Aorta (tissue), 5 donors: ENCODE measurements at places on chromosomes 11 and 22. TPM values are rescaled to one million over a fixed set of nuclear protein-coding genes. Genes with fewer than 3 reads are reported as not detected.

Gene APOC3
- total RNA-seq: not detected

- H3K27me3 ChIP-seq: no peaks in the 10 kb centered on the region
- DNase-seq: no peak
- H3K4me1 ChIP-seq: peaks cover 3% of the 10 kb centered on the region
- no peaks in the 10 kb centered on the region for H3K36me3 ChIP-seq
- no peak overlapping the region for H3K4me3 ChIP-seq
These were observed 65.4 kb downstream of the MICAL2 start for GRCh38 chr11:12175694-12176241.

Gene CECR2
- total RNA-seq: 0.62 TPM

DNA sequence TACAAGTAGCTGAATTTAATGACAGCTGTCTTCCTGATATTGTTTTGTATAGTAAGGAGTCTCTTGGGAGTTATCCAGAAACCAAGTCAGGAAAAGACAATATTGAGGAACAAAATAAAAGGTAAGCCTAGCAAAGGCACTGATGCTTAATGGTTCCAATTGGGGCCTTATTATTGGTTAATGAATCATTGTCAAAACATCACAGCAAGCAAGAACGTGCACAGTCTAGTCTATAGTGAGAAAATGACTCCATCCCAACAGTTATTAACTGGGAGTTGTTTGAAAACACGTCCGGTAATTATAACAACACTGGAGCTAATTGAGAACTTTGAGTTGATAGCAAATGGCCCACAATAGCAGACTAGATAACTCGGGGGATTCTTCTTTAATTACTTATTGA, 17.7 kb downstream of the BSX start:
- no peak overlapping the region for H3K27ac ChIP-seq
- no peak for DNase-seq
- no peaks in the 10 kb centered on the region for H3K36me3 ChIP-seq

Gene CHADL
- 2.7 TPM for total RNA-seq

GRCh38 chr11:6615046-6615445, 3.0 kb upstream of the TAF10 start:
- no peaks in the 10 kb centered on the region for H3K27me3 ChIP-seq
- no peaks in the 10 kb centered on the region for H3K4me1 ChIP-seq
- H3K27ac ChIP-seq: no peak overlapping the region
- DNase-seq: no peak
- H3K4me3 ChIP-seq: no peak overlapping the region

GRCh38 chr11:31807799-31808667, 3.1 kb downstream of the PAX6 start:
- H3K4me3 ChIP-seq: no peak overlapping the region
- H3K27ac ChIP-seq: no peak overlapping the region
- no peaks in the 10 kb centered on the region for H3K4me1 ChIP-seq
- H3K27me3 ChIP-seq: peaks cover 2% of the 10 kb centered on the region
- no peak for DNase-seq

Gene SLC35E4
- 5.0 TPM for total RNA-seq

DNA sequence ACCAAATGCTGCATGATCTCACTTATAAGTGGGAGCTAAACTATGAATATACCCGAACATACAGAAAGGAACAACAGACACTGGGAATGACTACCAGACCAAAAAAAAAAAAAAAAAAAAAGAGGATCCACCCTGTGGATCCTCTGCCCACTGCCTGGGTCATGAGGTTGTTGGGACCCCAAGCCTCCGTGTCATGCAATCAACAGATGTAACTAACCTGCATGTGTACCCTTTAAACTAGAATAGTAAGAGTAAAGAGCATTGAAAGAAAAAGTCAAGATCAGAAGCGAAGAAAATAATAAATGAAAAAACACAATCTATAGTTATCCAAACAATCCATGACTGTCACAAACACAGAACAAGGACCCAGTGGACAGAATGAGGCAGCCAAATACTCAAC, 109.5 kb upstream of the TOP3B start:
- H3K4me1 ChIP-seq: no peaks in the 10 kb centered on the region
- no peak for DNase-seq
- H3K36me3 ChIP-seq: no peaks in the 10 kb centered on the region
- H3K27ac ChIP-seq: no peak overlapping the region
- H3K27me3 ChIP-seq: no peaks in the 10 kb centered on the region

DNA sequence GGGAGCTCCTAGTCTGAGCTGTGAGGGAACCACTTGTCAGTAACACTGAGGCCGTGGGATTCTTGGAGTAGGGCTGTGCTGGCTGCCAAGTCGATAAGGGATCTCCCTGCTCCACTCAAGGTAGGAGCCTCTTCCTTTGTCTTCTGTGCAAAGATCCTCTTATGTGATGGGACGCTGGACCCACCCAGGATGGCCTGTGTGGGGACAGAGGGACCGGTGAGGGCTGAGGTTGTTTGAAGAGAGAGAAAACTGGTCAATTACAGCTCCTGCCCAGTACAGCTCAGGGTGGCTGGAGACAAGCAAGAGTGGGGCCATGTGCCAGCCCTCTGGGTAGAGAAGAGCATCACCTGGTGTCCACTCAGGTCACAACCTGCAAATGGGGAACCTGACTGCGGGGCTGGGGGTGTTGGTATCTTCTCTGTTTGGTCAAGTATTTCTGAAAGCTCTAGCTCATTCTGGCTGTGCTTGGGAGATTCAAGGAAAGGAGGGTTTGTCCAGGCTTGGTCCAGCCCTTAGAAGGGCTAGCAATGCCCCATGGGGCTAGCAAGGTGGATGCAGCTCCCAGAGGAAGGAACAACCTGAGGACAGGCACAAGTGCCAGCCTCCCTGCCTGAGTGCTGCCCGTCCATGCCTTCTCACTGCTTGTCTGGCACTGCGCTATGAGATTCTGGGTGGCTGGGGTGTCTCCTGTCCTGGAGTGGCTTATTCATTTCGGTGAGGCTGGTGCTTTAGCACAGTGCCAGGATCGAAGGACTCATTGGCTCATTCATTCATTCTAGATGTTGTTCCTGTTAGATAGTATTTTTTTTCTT, 27.6 kb upstream of the BAIAP2L2 start:
- no peak overlapping the region for H3K27ac ChIP-seq
- no peaks in the 10 kb centered on the region for H3K27me3 ChIP-seq
- H3K4me1 ChIP-seq: no peaks in the 10 kb centered on the region
- no peak for DNase-seq

GRCh38 chr11:468493-468892, 18.4 kb downstream of the PTDSS2 start:
- no peak overlapping the region for H3K4me3 ChIP-seq
- no peaks in the 10 kb centered on the region for H3K27me3 ChIP-seq
- H3K27ac ChIP-seq: no peak overlapping the region
- H3K36me3 ChIP-seq: no peaks in the 10 kb centered on the region
- no peaks in the 10 kb centered on the region for H3K4me1 ChIP-seq

DNA sequence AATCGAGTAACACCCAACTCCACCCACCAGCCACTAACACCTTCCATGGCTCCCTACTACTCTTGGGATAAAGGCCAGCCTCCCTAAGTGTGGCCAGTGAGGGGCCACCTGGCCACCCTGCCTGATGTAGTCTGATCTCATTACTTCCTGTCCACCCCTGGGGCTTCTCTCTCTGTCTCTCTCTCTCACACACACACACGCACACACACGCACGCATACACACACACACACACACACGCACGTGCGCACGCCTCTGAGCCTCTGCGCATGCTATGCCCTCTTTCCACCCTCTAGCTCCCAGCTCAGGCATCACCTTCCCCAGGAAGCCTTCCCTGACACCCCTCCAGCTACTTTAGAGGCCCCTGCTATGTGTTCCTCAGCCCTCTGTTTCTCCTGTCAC, 3.9 kb downstream of the MFNG start:
- no peaks in the 10 kb centered on the region for H3K27me3 ChIP-seq
- no peak overlapping the region for H3K27ac ChIP-seq
- H3K36me3 ChIP-seq: no peaks in the 10 kb centered on the region
- no peaks in the 10 kb centered on the region for H3K4me1 ChIP-seq
- no peak overlapping the region for H3K4me3 ChIP-seq

Gene TRIM29
- 1.3 TPM for total RNA-seq
